ENCODE measurements at places on chromosomes 5 and 9. TPM values are rescaled to one million over a fixed set of nuclear protein-coding genes. Genes with fewer than 3 reads are reported as not detected.
A peak's percentile ranks its signal among the peaks of the same experiment; 100 is the strongest.

The C9 gene
- not detected for total RNA-seq

GRCh38 chr9:21611891-21612290 is 129.8 kb upstream of the IFNE start:
- H3K4me3 ChIP-seq, result no peak overlapping the region
- no peaks in the 10 kb centered on the region for H3K36me3 ChIP-seq
- DNase-seq, result no peak
- no peaks in the 10 kb centered on the region for H3K4me1 ChIP-seq
- no peak overlapping the region for H3K27ac ChIP-seq
- no peaks in the 10 kb centered on the region for H3K27me3 ChIP-seq

The NEUROG1 gene
- not detected for total RNA-seq

The PTGS1 gene
- 1.2 TPM for total RNA-seq

GRCh38 chr5:114184006-114184405 is 177.9 kb upstream of the KCNN2 start:
- H3K4me1 ChIP-seq, result no peaks in the 10 kb centered on the region
- no peak overlapping the region for H3K27ac ChIP-seq

The IL7R gene
- total RNA-seq, result not detected

GRCh38 chr5:87347272-87347671 is 65.5 kb downstream of the CCNH start:
- no peak overlapping the region for H3K4me3 ChIP-seq
- peaks cover 56% of the 10 kb centered on the region for H3K36me3 ChIP-seq
- H3K27ac ChIP-seq, result no peak overlapping the region

The NUTM2G gene
- total RNA-seq, result not detected

- H3K36me3 ChIP-seq, result no peaks in the 10 kb centered on the region
- no peak overlapping the region for H3K27ac ChIP-seq
- no peak overlapping the region for H3K4me3 ChIP-seq
- DNase-seq, result no peak
- H3K27me3 ChIP-seq, result no peaks in the 10 kb centered on the region
- H3K4me1 ChIP-seq, result no peaks in the 10 kb centered on the region
These were observed 32.9 kb upstream of the GARNL3 start for GRCh38 chr9:127231666-127232065.

GRCh38 chr9:77832639-77833038 is 184.5 kb upstream of the GNA14 start:
- no peak overlapping the region for H3K4me3 ChIP-seq
- DNase-seq, result no peak
- H3K27ac ChIP-seq, result no peak overlapping the region
- H3K27me3 ChIP-seq, result no peaks in the 10 kb centered on the region
- no peaks in the 10 kb centered on the region for H3K36me3 ChIP-seq

DNA sequence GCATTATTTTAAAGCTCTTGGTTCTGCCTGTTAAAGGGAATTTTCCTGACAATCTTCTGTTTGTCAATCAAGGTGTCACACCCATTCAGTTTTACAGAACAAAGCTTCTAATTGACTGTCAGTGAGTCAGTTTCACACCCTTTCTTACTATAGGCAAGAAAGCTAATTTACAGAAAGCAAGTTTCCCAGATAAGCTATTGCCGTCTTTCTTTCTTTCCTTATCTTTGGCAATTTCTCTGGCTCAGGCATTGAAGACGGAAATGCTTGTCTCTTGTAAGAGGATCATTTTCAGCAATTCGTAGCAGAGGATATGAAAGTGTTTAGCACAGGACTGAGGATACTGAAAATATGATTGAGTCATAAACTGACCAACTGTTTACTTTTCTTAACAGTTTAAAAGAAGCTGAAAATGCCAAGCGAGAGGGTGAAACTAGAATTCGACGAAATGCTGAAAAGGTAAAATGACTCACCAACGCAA is 27.0 kb downstream of the SPINK5 start:
- no peak overlapping the region for H3K4me3 ChIP-seq
- no peak overlapping the region for H3K27ac ChIP-seq
- no peaks in the 10 kb centered on the region for H3K36me3 ChIP-seq

DNA sequence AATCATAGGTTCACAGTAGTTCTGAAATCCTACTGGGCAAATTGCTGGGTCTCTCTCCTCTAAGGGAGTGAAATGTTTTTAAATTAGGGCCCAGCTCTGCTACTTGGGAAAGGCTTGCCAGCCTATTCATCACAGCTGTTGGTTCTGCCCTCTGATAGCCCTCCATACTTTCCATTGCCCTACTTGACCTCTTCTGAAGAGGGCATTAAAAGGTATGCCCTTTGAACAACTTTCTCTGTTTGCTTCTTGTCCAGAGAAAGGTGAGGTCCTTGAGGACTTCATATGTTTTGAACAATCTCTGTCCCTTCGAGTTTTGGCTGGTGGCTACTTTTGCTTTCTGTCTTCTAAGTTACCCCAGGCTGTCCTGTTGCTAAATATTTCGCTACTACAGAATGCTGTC is 62.3 kb upstream of the JAK2 start:
- H3K27me3 ChIP-seq, result no peaks in the 10 kb centered on the region
- no peak overlapping the region for H3K27ac ChIP-seq
- no peaks in the 10 kb centered on the region for H3K36me3 ChIP-seq
- no peaks in the 10 kb centered on the region for H3K4me1 ChIP-seq
- no peak for DNase-seq

- no peak for DNase-seq
- H3K27ac ChIP-seq, result no peak overlapping the region
These were observed 365.6 kb downstream of the TAF11L14 start for GRCh38 chr5:17999858-18000257.

DNA sequence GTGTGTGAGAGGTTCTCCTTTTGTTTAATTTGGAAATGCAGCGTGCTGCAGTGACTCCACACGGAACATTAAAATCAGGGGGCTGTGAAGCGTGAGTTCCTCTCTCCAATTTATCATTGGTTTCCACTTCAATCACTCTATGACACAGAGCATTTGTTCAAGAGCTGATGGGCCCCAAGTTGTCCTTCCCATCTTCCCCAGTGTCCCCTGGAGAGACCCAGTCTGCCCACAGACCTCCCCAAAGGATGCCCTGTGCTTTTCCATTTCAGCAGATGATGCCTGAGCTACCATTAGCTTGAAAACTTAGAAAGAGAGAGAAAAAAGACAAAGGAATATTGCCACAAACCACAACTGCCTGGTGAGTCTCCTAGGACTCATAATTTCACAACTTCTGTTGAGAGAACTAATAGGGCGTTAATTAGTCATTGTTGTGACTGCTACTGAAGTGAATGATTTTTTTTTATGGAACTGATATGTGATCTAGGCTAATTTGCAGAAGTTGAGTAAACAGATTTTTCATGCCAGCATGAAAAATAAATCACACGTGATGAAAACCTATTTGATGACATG is 772.7 kb downstream of the SEMA5A start:
- no peak for DNase-seq
- H3K27ac ChIP-seq, result no peak overlapping the region
- no peaks in the 10 kb centered on the region for H3K27me3 ChIP-seq
- no peak overlapping the region for H3K4me3 ChIP-seq
- no peaks in the 10 kb centered on the region for H3K4me1 ChIP-seq

- H3K27ac ChIP-seq, result no peak overlapping the region
- no peaks in the 10 kb centered on the region for H3K4me1 ChIP-seq
- H3K27me3 ChIP-seq, result no peaks in the 10 kb centered on the region
- no peak for DNase-seq
These were observed 13.3 kb upstream of the GLDC start for GRCh38 chr9:6658628-6659353.

- H3K27me3 ChIP-seq, result no peaks in the 10 kb centered on the region
- H3K27ac ChIP-seq, result no peak overlapping the region
- no peaks in the 10 kb centered on the region for H3K36me3 ChIP-seq
- H3K4me1 ChIP-seq, result peaks cover 6% of the 10 kb centered on the region
- no peak overlapping the region for H3K4me3 ChIP-seq
These were observed 76.4 kb downstream of the EPB41L4B start for GRCh38 chr9:109244179-109245132.

DNA sequence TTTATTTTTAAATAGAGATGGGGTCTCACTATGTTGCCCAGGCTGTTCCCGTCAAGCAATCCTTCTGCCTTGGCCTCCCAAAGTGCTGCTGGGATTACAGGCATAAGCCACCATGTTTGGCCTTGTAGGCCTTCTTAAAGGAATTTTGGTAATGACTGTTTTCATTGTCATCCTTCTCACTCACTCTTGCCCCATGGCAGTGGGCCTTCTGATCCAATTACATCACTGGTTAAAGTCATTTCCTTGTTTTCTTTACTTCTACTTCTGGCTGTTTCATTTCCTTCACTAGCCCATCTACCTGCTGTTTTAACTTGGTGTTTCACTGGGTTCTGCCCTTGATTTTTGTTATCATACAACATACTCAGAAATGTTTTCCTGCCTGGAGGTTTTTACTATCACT is 20.1 kb upstream of the NIM1K start:
- no peaks in the 10 kb centered on the region for H3K4me1 ChIP-seq
- no peak overlapping the region for H3K27ac ChIP-seq
- no peak for DNase-seq
- no peaks in the 10 kb centered on the region for H3K27me3 ChIP-seq
- H3K36me3 ChIP-seq, result peaks cover 77% of the 10 kb centered on the region
- no peak overlapping the region for H3K4me3 ChIP-seq

DNA sequence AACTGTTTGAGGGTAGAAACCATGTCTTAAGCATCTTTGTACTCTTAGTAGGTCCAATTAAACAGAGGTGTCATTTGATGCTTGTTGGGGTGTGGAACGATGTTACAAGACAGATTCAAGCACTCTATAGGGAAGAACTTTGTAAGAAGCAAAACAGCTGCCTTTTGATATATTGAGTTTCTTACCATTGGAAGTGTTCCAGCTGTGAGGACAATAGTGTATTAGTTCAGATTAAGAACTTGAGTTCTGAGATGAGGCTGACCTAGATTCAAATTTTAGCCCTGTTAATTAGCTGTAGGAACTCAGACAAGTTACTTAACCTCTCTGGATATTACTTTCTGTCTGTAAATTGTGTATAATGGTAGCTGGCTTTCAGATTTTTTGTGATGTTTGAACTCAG is 19.6 kb upstream of the ZNF462 start:
- peaks cover 5% of the 10 kb centered on the region for H3K4me1 ChIP-seq
- DNase-seq, result peak; percentile 71
- H3K4me3 ChIP-seq, result no peak overlapping the region
- no peaks in the 10 kb centered on the region for H3K36me3 ChIP-seq
- no peak overlapping the region for H3K27ac ChIP-seq

DNA sequence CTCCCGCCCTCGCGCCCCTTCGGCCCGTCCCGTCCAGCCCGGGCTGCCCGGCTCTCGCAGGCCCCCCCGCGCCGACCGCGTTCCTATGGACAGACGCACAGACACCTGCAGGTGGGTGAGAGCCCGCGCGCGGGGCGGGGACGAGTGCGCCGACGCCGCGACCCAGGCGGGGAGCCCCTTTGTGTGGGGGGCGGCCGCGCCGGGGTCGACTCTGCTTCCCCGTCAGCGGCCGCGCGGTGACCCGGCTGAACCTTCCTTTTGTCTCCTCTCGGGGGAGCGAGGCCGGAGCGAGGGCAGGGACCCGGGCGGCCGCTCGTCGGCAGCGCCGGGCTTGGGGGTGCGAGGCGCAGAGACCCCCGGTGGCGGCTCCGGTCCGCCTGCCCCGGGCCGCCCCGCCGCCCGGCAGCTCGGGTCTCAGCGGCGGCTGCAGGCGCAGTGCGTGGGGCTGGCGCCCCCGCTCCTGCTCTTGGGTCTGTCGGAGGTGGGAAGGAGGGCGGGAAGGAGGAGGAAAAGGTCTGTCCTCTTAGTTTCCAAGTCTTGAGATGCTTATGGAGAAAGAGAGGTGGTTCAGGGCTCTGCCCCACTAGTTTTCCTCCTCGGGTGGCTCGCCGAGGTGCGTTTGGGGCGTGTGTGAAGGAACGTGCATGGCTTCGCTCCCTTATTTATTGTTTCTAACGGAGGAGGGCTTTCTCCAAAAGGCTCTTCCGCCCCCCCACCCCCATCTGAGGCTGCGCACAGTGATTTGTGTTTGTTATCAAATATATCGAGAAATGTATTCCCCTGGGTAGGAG is 576 bp downstream of the KIAA1958 start:
- H3K27ac ChIP-seq, result peak overlapping the region; percentile 52
- H3K4me1 ChIP-seq, result peaks cover 5% of the 10 kb centered on the region
- H3K36me3 ChIP-seq, result peaks cover under 1% of the 10 kb centered on the region
- H3K27me3 ChIP-seq, result no peaks in the 10 kb centered on the region

DNA sequence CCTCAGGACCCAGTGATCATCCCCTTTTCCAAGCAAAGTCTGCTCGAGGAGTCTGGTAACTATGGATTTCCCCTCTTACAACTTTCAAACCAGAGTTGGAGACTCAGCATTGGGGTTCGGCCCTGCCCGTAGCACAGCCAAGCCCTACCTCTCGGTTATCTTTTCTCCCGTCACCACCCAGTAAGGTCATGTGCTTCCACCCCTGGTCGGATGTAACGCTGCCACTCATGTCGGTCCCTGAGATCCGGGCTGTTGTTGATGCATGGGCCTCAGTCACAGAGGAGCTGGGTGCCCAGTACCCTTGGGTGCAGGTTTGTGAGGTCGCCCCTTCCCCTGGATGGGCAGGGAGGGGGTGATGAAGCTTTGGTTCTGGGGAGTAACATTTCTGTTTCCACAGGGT is 1.2 kb downstream of the GALT start:
- no peaks in the 10 kb centered on the region for H3K36me3 ChIP-seq
- no peaks in the 10 kb centered on the region for H3K27me3 ChIP-seq
- no peak for DNase-seq

The ZNF608 gene
- total RNA-seq, result 10.9 TPM

The BRD3 gene
- total RNA-seq, result 43.3 TPM

The QRFP gene
- not detected for total RNA-seq

The C1QTNF3 gene
- 16.9 TPM for total RNA-seq

The TMEFF1 gene
- 20.6 TPM for total RNA-seq

DNA sequence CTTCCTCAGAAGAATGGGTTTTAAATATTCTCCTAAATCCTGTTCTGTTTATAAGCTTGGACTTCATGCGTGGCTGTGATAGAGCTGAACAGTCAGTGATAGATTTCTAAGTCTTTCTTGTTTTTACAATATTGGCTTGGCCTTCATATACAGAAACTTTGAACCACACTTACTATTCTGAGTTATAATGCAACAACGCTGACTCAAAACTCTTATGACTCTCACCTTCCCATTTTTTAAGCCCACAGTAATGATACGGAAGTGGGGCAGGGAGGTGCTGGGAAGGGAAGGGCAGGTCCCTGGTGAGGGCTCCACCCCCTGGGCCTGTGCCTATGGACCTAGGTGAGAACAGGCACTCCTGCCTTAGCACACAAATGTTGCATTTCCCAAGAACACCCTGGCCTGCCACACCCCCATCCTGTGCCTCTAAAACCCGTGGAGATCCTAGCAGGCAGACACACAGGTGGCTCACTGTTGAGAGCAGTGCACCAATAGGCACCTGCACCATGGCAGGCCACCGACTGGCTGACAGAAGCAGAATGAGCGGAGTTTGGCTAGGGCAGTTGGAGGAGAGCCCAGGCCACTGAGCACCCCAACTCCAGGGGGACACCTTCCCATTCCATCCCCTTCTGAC is 376.7 kb downstream of the GABRG2 start:
- H3K36me3 ChIP-seq, result no peaks in the 10 kb centered on the region
- no peak for DNase-seq
- H3K4me3 ChIP-seq, result no peak overlapping the region

- no peaks in the 10 kb centered on the region for H3K4me1 ChIP-seq
- H3K27ac ChIP-seq, result no peak overlapping the region
- no peaks in the 10 kb centered on the region for H3K27me3 ChIP-seq
These were observed 105.6 kb downstream of the VCAN start for GRCh38 chr5:83577036-83577636.

The IFNB1 gene
- total RNA-seq, result not detected

The LPAR1 gene
- 13.9 TPM for total RNA-seq

GRCh38 chr9:130555968-130556367 is 23.4 kb upstream of the FUBP3 start:
- H3K27ac ChIP-seq, result no peak overlapping the region
- peaks cover 4% of the 10 kb centered on the region for H3K27me3 ChIP-seq
- no peak for DNase-seq
- H3K4me3 ChIP-seq, result no peak overlapping the region
- H3K4me1 ChIP-seq, result peaks cover 18% of the 10 kb centered on the region
- H3K36me3 ChIP-seq, result no peaks in the 10 kb centered on the region
